CD8-positive, alpha-beta memory T cell (primary cell): ENCODE measurements at places on chromosomes 1 and 21. TPM values are rescaled to one million over a fixed set of nuclear protein-coding genes. Genes with fewer than 3 reads are reported as not detected.

The MAP3K21 gene
- total RNA-seq = 2.8 TPM

The CD52 gene
- 355 TPM for total RNA-seq

The BATF3 gene
- total RNA-seq = 147 TPM

The NTNG1 gene
- not detected for total RNA-seq

The REG4 gene
- 2.5 TPM for total RNA-seq

The C1orf116 gene
- not detected for total RNA-seq

The C1orf141 gene
- not detected for total RNA-seq

The APCS gene
- not detected for total RNA-seq

The CHRM3 gene
- total RNA-seq = 0.11 TPM

The OPTC gene
- total RNA-seq = not detected

DNA sequence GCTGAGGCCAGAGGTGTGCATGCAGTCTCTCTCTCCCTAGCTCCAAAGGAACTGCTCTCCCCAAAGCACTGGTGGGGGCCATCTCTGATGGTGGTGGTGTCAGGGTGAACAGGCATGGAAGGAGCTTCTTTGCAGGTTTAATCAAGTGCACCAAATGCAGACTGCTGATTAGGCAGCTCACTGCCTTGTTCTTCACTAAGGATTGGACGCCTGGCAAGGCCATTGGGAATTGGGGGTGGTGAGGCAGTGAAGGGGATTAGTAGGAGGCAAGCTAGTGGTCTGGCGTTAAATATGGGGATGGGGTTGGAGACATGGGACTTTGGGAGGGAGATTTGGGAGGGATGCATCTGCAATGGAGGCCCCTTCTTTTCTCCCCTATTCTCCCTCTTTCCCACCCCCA lies 1.5 kb downstream of the CACNA1E start:
- DNase-seq = no peak

- DNase-seq = no peak
These were observed 35.9 kb upstream of the SLC45A1 start for GRCh38 chr1:8281843-8282509.

- no peak for DNase-seq
These were observed 20.2 kb upstream of the ZBTB21 start for GRCh38 chr21:42030311-42030710.

DNA sequence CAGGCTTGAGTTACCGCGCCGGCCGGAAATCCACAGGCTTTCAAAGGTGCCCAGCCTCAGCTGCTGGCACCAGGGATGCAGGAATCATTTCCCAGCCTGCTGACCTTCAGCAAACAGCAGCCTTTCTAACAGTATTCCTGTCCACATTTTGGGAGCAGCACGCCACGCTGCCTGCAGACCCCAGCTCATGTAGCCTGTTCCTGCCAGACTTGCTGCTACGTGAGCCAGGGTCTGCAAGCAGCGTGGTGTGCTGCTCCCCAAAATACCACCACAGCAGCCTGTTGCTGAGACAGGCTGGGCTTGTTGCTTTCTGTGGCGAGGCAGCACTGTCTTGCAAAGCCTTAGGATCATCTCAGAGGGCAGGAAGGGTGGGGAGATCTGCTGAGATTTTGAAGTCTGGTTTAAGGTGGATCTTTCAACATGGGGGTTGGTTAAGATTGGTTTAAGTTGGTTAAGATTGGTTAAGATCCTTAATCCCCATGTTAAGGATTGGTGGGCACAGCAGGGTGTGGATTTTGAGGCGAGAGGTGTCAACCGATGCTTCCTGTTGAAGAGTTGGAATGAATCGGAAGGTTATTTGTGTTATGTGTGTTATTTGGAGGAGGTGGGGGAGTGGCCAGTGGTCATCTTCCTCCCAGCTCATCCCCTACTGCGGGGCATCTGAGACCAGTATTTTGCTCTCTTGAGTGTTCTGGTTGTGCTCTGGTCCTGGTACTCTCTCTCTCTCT lies 12.9 kb downstream of the FAAH start:
- DNase-seq = no peak

DNA sequence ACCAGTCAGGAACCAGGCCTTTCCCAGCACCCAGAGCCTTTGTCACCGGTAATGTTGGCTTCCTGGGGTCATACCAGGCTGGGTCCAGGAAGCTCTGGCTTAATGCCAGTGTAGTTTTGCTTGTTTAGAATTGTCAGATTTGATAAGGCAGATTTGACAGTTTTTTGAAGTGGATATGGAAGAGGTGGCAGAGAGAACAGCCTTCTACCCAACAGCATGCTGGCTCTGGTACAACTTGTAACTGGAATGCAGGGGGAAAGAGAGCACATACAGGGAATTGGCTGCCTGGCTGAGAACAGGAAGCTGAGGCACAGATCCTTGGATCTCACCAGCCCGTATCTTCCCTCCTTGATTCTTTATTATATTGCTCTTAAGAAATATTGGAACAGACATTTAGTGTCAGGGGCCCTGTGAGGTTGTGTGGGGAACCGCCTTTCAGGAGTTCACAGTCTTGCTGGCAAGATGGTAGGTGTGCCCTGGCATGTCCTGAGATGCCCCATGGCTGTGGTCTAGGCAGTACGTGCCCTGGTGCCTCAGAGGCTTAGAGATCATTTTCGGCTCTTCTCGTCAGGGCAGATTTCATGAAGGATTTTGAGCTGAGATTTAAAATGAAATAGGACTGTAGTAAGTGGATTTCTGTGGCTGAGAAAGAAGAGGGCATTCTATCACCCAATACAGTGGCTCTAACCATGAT lies 227.0 kb downstream of the PBX1 start:
- DNase-seq = no peak

DNA sequence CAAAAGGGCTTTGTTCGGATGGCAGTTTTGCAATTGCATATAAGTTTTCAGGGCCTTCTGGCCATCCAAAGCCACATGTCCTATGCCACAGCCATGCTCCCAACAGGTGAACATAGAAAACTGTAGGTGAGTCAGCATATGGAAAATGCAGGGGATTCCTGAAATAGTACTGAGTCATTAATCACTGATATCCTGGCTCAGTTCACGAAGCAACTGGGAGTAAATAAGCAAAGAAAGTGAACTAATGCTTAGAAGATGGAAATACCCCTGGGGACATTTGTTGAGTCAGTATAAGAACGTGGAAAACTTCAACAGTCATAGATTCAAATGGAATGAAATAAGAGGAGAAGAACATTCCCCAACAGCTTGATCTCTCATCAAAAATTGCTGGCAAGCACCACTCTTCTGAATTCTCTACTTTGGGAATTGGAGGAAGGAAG lies 148.9 kb upstream of the RUNX1 start:
- no peak for DNase-seq

DNA sequence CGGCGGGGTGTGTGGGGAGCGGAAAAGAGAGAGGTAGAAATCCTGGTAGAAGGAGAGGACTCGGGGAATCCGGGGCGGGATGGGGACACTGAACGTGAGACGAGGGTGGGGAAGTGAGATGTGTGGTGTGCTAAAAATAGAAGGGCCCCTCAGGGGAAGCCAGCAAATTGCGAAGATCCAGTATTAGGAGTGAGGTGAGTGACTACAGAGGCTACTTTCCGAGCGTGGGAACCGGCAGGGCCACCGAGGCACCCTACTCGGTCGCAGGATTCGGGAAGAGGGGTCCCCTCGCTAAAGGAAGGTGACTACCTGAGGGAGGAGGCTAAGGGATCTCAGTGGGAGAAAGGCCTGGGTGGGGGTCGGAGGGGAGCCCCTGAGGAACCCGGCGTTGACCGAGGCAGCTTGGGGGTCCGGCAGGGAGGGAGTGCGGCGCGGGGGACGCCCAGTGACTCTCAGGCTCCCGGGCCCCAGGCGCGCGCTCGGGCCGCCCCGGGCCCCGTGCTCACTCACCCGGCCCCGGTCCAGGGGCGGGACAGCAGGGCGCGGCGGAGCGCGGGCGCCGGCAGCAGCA lies 318 bp downstream of the ALDH4A1 start:
- no peak for DNase-seq

- no peak for DNase-seq
These were observed 225.8 kb downstream of the VAV3 start for GRCh38 chr1:107739201-107739600.

- no peak for DNase-seq
These were observed 71.5 kb upstream of the CXADR start for GRCh38 chr21:17441370-17441769.

DNA sequence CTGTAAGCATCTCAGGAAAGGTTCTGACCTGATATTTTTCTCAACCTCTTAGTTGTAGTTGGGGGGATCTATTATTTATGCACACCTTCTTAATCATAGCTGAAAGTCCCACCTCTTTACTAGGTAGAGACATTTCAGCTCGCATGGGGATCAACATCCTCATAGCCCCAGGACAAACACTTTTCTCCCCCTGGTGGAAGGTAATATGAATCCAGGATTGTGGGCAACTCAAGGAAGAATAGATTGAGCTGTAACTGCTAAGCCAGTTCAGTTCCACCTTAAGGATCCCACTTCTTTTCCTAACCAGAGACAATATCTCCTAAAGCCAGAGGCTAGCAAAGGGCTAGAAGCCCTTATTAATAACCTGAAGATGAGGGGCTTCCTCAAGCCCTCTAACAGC lies 25.4 kb upstream of the SMYD3 start:
- DNase-seq = no peak

- DNase-seq = no peak
These were observed 2.6 kb downstream of the GATAD2B start for GRCh38 chr1:153919876-153920852.

DNA sequence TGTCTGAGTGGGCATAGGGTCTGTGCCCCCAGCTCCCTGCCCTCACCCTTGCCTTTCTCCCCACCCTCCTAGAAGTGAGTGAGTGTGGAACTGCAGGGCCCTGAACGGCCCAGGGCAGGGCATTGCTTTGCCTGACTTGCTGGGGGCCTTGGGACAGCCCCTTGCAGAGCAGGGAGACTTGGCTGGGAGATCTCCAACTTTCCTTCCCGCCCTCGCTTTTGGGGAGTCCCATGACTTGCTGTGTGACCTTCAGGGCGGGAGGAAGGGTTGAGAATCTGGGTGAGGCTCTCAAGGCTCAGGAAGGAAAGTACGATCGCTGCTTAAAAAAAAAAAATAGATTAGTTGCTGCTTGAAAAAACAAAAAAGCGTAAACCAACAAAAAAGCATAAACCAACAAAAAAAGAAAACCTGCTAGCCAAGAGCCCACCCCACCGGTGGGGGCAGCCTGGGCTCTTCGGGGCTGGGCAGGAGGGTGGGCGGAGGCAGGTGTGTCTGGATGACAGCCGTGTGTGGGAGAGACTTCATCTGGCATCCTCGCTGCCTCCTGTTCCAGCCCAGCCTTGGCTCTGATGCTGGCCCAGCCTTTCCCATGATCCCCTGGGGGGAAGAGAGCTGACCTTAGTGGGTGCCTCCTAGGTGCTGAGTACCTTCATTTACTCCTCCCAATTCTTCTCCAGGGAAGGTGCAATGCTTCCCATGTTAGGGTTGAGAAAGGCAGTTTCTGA lies 6.5 kb downstream of the NBL1 start:
- no peak for DNase-seq

DNA sequence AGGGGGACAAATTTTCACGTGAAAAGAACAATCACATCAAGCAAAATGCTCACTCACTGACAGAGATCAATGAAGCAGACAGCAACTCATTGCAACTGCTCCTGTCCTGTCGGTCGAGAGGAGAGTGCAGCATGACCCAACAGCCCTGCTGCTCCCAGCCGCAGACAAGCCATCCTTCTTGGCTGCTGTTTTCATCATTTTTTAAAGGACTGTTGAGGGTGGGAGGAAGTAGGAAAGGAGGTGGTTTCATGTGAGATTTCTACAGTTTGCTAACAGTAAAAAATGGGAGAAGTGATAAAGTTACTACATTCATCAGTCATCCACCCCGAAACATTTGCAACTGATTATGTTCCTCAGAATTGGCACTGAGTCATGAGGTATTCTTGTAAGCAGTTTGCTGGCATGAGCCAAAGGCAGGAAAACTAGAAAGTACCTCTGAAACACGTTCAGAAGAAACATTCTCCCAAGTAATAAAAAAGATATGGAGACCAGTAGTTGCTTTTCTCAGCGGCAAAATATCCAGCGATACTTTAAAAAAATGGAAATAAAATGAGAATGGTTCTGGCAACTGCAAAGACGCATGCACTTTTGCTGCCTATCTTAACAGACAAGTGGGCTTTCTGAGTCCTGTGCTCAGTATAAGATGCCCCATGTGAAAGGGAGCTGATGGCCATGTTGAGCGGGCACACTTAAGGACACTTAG lies 72.0 kb upstream of the CLDN14 start:
- no peak for DNase-seq

DNA sequence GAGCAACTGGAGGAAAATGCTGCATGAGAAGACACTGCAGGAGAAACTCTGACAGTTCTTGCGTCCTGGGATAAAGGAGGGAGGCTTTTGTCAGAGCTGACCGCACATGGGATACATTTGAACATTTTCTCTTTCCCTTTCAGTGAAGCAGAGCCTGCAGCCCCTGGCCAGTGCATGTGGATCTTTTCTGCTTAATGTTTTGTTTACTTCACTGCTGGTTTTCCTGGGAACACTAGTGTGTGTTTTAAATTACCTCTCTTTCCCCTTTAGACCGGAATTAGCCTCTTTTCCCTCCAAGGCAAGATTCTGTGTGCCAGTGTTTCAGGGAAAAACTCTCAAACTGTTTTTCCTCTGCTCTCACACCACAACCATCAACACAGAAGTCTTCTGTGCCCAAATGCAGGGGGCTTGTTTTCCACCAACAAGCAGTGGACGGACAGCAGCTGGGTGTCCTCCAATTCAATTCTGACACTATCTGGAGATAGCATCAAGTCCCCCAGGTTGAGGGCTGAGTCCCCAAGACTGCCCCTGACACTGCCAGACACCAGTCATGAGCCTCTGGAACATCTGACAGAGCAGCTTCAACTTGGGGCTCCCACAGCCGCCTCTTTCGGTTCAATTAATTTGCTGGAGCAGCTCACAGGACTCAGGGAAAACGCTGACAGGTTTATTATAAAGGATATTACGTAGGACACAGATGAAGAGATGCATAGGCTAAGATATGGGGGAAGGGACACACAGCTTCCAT lies 136.2 kb downstream of the RHOU start:
- DNase-seq = no peak

GRCh38 chr1:51157395-51157794 lies 55.4 kb downstream of the C1orf185 start:
- no peak for DNase-seq

GRCh38 chr1:1429671-1430073 lies 5.8 kb upstream of the VWA1 start:
- no peak for DNase-seq

DNA sequence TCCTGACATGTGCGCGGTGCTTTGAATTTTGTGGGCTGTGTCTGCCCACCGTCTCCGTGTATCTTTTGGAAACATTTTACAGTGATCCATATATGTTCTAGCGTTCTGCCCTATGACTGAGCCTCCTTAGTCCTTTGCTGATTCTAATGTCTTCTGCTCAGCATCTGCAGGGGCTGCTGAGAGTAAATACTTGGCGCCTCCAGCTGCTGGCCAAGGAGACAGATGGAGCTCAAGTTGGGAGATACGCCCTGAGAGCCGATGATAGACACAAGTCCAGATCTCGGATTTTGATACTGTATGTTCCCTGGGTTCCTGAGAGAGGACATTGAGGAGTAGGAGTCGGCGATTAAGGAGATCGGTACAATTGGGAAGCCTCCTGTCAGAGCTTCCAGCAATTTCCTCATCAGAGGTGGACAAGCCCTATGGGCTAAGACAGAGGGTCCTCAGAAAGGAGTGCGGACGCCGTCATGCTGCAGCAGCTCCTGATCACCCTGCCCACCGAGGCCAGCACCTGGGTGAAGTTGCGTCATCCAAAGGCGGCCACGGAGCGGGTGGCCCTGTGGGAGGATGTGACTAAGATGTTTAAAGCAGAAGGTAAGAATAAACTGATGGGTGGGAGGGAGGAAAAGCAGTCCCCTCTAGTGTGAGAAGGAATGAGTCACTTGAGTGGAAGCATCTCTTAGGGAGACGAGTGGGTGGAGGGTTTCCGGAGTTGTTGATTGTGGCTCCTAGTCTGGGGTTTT lies 390 bp downstream of the ZFP69B start:
- peak; percentile 60 for DNase-seq
